ENCODE measurements at places on chromosomes 2 and 18.
A peak's percentile ranks its signal among the peaks of the same experiment; 100 is the strongest.

DNA sequence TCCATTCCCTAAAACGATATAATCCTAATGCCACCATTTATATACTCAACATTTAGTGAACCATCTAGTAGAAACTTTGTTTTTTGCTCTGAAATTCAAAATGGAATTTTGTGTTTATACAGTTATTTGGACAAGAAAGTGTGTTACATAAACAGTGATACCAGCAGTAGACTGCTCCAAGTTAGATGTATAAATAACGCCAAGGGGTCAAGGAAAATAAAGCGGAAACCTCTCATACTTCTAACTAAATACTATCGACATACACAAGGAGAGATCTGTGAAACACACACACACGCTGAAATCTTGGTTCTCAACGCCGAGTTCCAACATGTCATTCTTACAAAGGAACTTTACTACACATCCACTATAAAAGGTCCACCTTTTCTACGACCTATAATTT lies 1.2 kb downstream of the TXNL1 start:
- H3K36me3 ChIP-seq, result no peaks in the 10 kb centered on the region
- H3K27me3 ChIP-seq, result no peaks in the 10 kb centered on the region
- H3K4me1 ChIP-seq, result no peaks in the 10 kb centered on the region
- H3K4me3 ChIP-seq, result peak overlapping the region; percentile 82
- H3K27ac ChIP-seq, result peak overlapping the region; percentile 94

DNA sequence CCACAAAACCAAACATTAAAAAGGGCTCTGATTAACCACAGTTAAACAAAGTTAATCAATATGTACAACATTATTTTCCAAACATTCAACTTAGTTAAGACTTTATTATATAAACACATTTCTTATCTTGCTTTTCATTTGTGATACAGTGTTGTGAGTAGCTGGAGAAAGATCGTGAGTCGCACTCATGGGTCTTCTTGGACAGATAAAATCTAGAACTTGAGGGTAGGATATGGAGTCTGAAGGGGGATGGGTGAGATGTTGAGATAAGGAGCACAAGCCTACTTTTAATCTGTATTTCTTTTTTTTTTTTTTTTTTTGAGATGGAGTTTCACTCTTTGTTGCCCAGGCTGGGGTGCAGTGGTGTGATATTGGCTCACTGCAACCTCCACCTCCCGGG lies 22.6 kb upstream of the TMEM214 start:
- no peaks in the 10 kb centered on the region for H3K27me3 ChIP-seq
- no peak for DNase-seq
- no peak overlapping the region for H3K27ac ChIP-seq
- no peaks in the 10 kb centered on the region for H3K4me1 ChIP-seq
- H3K36me3 ChIP-seq, result no peaks in the 10 kb centered on the region
- no peak overlapping the region for H3K4me3 ChIP-seq

- H3K4me3 ChIP-seq, result no peak overlapping the region
- H3K36me3 ChIP-seq, result no peaks in the 10 kb centered on the region
- H3K27me3 ChIP-seq, result no peaks in the 10 kb centered on the region
- no peaks in the 10 kb centered on the region for H3K4me1 ChIP-seq
- no peak for DNase-seq
Observed at GRCh38 chr2:181846399-181847197, 44.9 kb upstream of the ITPRID2 start.

GRCh38 chr2:149076863-149077412 lies 38.4 kb downstream of the LYPD6B start:
- H3K36me3 ChIP-seq, result no peaks in the 10 kb centered on the region
- no peaks in the 10 kb centered on the region for H3K27me3 ChIP-seq
- H3K4me3 ChIP-seq, result no peak overlapping the region

DNA sequence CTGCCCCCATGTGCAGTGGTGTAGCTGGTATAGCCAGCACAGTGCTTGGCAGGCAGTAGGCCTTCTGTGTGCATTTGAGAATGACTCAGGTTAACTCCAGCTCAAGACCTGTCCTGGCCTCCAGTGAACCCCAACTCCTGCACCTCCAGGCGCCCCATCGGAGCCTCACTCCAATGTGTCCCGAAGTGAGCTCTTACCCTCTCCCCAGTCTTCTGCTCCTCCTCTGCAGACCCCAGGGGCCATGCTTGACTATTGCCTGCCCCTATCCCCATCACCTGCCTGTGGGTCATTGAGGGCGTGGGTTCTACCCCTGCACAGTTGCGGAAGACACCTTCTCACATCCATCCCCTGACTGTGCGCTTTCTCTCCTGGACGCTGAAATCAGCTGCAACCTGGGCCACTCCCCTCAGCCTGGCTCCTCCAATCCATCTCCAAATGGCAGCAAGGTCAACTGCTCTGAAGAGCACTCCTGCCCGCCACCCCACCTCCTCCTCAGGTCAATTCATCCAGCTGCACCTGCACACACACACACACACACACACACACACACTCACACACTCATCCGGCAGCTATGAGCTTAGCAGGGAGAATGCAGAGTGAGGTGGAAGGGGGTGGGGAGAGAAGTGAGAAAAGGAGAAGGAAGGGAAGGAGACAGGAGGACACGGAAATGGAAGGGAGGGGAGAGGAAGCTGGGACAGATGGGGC lies 130.3 kb upstream of the GLI2 start:
- no peaks in the 10 kb centered on the region for H3K4me1 ChIP-seq
- DNase-seq, result no peak
- no peaks in the 10 kb centered on the region for H3K36me3 ChIP-seq

DNA sequence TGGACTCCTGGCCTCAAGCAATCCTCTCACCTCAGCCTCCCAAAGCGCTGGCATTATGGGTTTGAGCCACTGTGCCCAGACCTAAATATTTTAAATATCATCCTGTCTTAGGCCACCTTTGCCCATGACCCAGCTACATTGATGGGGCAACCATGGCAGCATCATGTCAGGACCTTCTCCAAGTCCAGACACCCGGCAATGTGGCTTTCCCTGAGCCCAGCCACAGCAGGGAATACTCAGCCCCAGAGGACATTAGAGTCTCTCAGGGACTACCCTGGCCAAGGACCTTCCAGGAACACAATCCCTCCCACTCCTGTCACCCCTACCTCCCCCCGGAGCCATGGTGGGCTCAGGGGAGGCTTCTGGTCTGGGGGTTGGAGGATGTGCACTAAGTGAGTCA lies 72.8 kb downstream of the SMAD7 start:
- H3K36me3 ChIP-seq, result no peaks in the 10 kb centered on the region
- DNase-seq, result no peak
- H3K27ac ChIP-seq, result no peak overlapping the region

- no peaks in the 10 kb centered on the region for H3K4me1 ChIP-seq
- no peak overlapping the region for H3K4me3 ChIP-seq
- no peak overlapping the region for H3K27ac ChIP-seq
- no peaks in the 10 kb centered on the region for H3K27me3 ChIP-seq
- DNase-seq, result peak; percentile 54
Observed at GRCh38 chr2:47323009-47323821, 79.7 kb upstream of the MSH2 start.

DNA sequence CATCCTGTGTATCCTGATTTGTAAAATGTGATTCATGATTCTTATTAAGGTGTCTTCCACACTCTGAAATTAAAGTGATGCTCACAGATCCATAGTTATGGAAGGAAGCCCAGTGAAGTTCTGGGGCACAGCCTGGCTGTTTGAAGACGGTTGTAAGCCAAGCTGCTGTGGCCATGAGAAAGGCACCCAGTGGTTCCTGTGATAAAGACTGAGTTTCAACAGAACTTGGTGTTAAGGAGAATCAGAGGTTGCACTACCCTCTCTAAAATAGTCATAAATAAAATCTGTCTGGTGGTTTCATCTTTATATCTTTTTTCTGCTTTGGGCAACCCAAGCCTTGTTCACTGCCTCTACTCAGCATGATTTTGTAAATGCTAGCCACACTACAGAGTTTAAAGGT lies 32.2 kb upstream of the SPOPL start:
- DNase-seq, result no peak
- no peak overlapping the region for H3K27ac ChIP-seq
- H3K4me1 ChIP-seq, result no peaks in the 10 kb centered on the region
- no peaks in the 10 kb centered on the region for H3K27me3 ChIP-seq
- no peak overlapping the region for H3K4me3 ChIP-seq

DNA sequence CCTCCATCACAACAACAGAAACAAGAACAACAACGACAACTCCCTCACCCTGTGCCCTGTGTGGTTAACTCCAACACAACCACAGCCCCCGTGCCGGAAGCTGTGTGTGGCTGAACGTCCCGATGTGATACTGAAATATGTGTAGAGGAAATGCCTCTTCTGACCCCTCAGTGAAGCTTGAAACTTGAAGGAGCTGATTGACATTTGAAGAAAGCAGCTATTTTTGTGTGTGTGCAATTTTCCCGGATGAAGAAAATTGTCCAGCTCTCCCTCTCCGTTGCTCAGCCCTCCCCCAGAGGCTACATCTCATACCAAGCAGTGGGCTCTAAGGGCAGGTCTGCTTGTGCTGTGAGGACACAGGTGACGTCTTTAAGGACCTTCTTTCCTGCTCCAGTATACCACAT lies 173.8 kb downstream of the ICOS start:
- no peaks in the 10 kb centered on the region for H3K36me3 ChIP-seq
- no peak overlapping the region for H3K27ac ChIP-seq
- H3K4me1 ChIP-seq, result peaks cover 6% of the 10 kb centered on the region
- H3K27me3 ChIP-seq, result no peaks in the 10 kb centered on the region

GRCh38 chr2:17035010-17035409 lies 369.4 kb upstream of the CYRIA start:
- DNase-seq, result no peak
- no peaks in the 10 kb centered on the region for H3K36me3 ChIP-seq
- H3K27me3 ChIP-seq, result no peaks in the 10 kb centered on the region
- no peak overlapping the region for H3K27ac ChIP-seq
- H3K4me3 ChIP-seq, result no peak overlapping the region

DNA sequence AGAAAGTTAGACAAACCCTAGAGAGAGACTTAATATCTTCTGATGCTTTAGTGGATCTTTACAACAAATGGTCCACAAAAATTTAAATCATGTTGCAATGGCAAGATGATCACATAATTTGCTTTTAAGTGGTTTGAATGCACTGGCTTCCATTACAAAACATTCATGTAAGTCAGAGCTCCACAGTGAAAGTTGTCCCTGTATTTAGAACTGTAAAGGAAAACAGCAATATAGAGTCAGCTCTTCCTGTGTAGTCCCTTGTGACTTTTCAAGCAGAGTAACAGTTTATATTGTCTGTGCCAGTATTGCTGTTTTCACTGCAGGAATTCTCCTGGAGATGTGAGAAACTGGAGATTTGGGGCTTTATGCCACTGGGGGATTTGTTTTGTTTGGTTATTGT lies 77.7 kb downstream of the MEIS1 start:
- no peak overlapping the region for H3K27ac ChIP-seq
- H3K4me3 ChIP-seq, result no peak overlapping the region
- no peaks in the 10 kb centered on the region for H3K4me1 ChIP-seq
- no peaks in the 10 kb centered on the region for H3K36me3 ChIP-seq

DNA sequence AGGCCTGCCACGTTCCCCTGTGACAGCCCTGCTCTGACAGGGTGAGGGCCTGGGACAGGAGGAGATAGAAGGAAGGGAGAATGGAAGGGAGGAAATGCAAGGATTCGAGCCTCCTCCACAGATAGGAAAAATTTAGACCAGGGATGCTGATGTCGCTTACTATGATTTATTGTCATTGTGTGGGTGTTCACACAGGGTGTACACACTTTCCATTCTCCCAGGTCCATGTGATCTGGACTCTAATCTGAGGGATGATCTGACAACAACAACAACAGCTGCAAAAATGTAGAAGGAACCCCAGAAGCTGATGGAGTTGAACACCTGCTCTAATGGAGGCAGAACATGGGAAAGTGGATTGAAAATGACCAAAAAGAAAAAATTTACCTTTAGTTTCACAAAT lies 231.7 kb upstream of the TNP1 start:
- H3K4me3 ChIP-seq, result no peak overlapping the region
- H3K27me3 ChIP-seq, result no peaks in the 10 kb centered on the region
- H3K27ac ChIP-seq, result no peak overlapping the region
- no peaks in the 10 kb centered on the region for H3K4me1 ChIP-seq
- H3K36me3 ChIP-seq, result no peaks in the 10 kb centered on the region

Measured in prostate gland (tissue), 2 donors.